ENCODE measurements at places on chromosomes 2 and 18. TPM values are rescaled to one million over a fixed set of nuclear protein-coding genes. Genes with fewer than 3 reads are reported as not detected.

CDCA7 gene
- 47.0 TPM for total RNA-seq

CYP1B1 gene
- total RNA-seq: 11.1 TPM

CAVIN2 gene
- total RNA-seq: 11.9 TPM

C2orf15 gene
- 0.45 TPM for total RNA-seq

GRHL1 gene
- total RNA-seq: 1.7 TPM

Data from A549 treated with DMSO at 1 μM for 4 hours (cell line).